Bronchus fibroblast of lung (primary cell): ENCODE measurements at places on chromosomes 2 and 18. TPM values are rescaled to one million over a fixed set of nuclear protein-coding genes. Genes with fewer than 3 reads are reported as not detected.

The SFT2D3 gene
- total RNA-seq = 3.7 and 5.0 TPM in 2 replicates

The STK17B gene
- total RNA-seq = 17.5 and 21.7 TPM in 2 replicates

The BMP10 gene
- not detected in 2 replicates for total RNA-seq

The MBP gene
- 3.2 and 3.4 TPM in 2 replicates for total RNA-seq

The EFHD1 gene
- 0.45 TPM in 1 of 2 replicates, not detected in the other for total RNA-seq

The CKAP2L gene
- total RNA-seq = 18.6 and 19.8 TPM in 2 replicates

The LAMA1 gene
- 6.2 and 7.0 TPM in 2 replicates for total RNA-seq

The INHBB gene
- total RNA-seq = not detected in 2 replicates

The ZNF519 gene
- total RNA-seq = 2.5 and 4.0 TPM in 2 replicates

The PROKR1 gene
- not detected in 2 replicates for total RNA-seq

The TMEM200C gene
- total RNA-seq = 1.3 and 1.5 TPM in 2 replicates

The CD226 gene
- under 0.01 TPM in 1 of 2 replicates, not detected in the other for total RNA-seq

The NT5DC4 gene
- total RNA-seq = not detected in 2 replicates

The COLEC12 gene
- 14.8 and 15.2 TPM in 2 replicates for total RNA-seq

The ITSN2 gene
- 9.2 and 14.5 TPM in 2 replicates for total RNA-seq

The CPLX4 gene
- not detected in 2 replicates for total RNA-seq

The MPV17 gene
- total RNA-seq = 115 and 122 TPM in 2 replicates

The CCBE1 gene
- total RNA-seq = 52.3 and 55.1 TPM in 2 replicates

The CD207 gene
- total RNA-seq = not detected in 2 replicates

The STPG4 gene
- not detected in 2 replicates for total RNA-seq

The TMEM247 gene
- not detected in 2 replicates for total RNA-seq

The ALPP gene
- not detected in 2 replicates for total RNA-seq

The DAPL1 gene
- total RNA-seq = not detected in 2 replicates

The POTEC gene
- not detected in 2 replicates for total RNA-seq

The ERBB4 gene
- total RNA-seq = not detected in 2 replicates

The CD302 gene
- 5.0 and 5.2 TPM in 2 replicates for total RNA-seq

The DLGAP1 gene
- 0.34 and 0.45 TPM in 2 replicates for total RNA-seq

The PID1 gene
- total RNA-seq = 5.9 and 6.7 TPM in 2 replicates

The VAMP5 gene
- total RNA-seq = 98.0 and 106 TPM in 2 replicates

The FSIP2 gene
- total RNA-seq = under 0.01 and 0.15 TPM in 2 replicates

The SLC11A1 gene
- total RNA-seq = under 0.01 and 0.30 TPM in 2 replicates

The SP110 gene
- 3.7 and 12.3 TPM in 2 replicates for total RNA-seq

The CTNNA2 gene
- not detected in 2 replicates for total RNA-seq

The ORC2 gene
- 10.4 and 12.4 TPM in 2 replicates for total RNA-seq

The IL36G gene
- not detected in 2 replicates for total RNA-seq

The IL1R1 gene
- 37.0 and 38.8 TPM in 2 replicates for total RNA-seq

The C2orf78 gene
- total RNA-seq = not detected in 2 replicates

The CROCC2 gene
- total RNA-seq = not detected in 2 replicates

The HOXD3 gene
- total RNA-seq = not detected in 2 replicates

The GAREM1 gene
- 2.2 and 3.0 TPM in 2 replicates for total RNA-seq

The TCF23 gene
- total RNA-seq = not detected in 2 replicates

The CFAP221 gene
- not detected in 2 replicates for total RNA-seq

The PLA2R1 gene
- 1.3 and 1.5 TPM in 2 replicates for total RNA-seq

The DES gene
- 3.0 and 5.0 TPM in 2 replicates for total RNA-seq

The MAP3K19 gene
- total RNA-seq = not detected in 2 replicates

The TBR1 gene
- total RNA-seq = not detected in 2 replicates

The CCDC74A gene
- 14.6 and 15.5 TPM in 2 replicates for total RNA-seq

The CXCR4 gene
- total RNA-seq = not detected in 2 replicates

The LHCGR gene
- total RNA-seq = not detected in 2 replicates

The ACVR1C gene
- total RNA-seq = not detected in 2 replicates

The SPATA3 gene
- not detected in 2 replicates for total RNA-seq
